H9 (cell line): ENCODE measurements at places on chromosomes 3 and 15. TPM values are rescaled to one million over a fixed set of nuclear protein-coding genes. Genes with fewer than 3 reads are reported as not detected.

Gene SHC4
- total RNA-seq, result 0.26 and 0.55 TPM in 2 replicates

Gene HDC
- not detected in 2 replicates for total RNA-seq

Gene ZNF385D
- 1.2 and 1.5 TPM in 2 replicates for total RNA-seq

Gene BDH1
- 16.3 and 23.8 TPM in 2 replicates for total RNA-seq

Gene ZCWPW2
- total RNA-seq, result 0.31 and 0.35 TPM in 2 replicates

Gene LDHAL6B
- total RNA-seq, result not detected in 2 replicates

Gene ADAMTSL3
- total RNA-seq, result 0.39 and 0.77 TPM in 2 replicates

Gene CPLX3
- not detected in 2 replicates for total RNA-seq

Gene ST6GAL1
- 139 and 141 TPM in 2 replicates for total RNA-seq

Gene COLQ
- 0.61 and 1.1 TPM in 2 replicates for total RNA-seq

- H3K27me3 ChIP-seq, result no peaks in the 10 kb centered on the region
- H3K27ac ChIP-seq, result peak overlapping the region; percentile 90
- H3K4me3 ChIP-seq, result peak overlapping the region; percentile 78
- H3K36me3 ChIP-seq, result peaks cover 5% of the 10 kb centered on the region; the same call in 1 of the 2 replicates
These were observed 14.7 kb downstream of the PIF1 start for GRCh38 chr15:64810497-64811326.

GRCh38 chr3:128107834-128108233 lies 15.8 kb downstream of the RUVBL1 start:
- H3K4me3 ChIP-seq, result no peak overlapping the region
- peaks cover 64% of the 10 kb centered on the region for H3K36me3 ChIP-seq
- DNase-seq, result no peak
- no peak overlapping the region for H3K27ac ChIP-seq
- no peaks in the 10 kb centered on the region for H3K4me1 ChIP-seq
- no peaks in the 10 kb centered on the region for H3K27me3 ChIP-seq

GRCh38 chr3:177810162-177810623 lies 612.9 kb upstream of the TBL1XR1 start:
- DNase-seq, result no peak
- no peak overlapping the region for H3K4me3 ChIP-seq
- no peaks in the 10 kb centered on the region for H3K4me1 ChIP-seq
- no peaks in the 10 kb centered on the region for H3K36me3 ChIP-seq
- H3K27ac ChIP-seq, result no peak overlapping the region
- H3K27me3 ChIP-seq, result no peaks in the 10 kb centered on the region

GRCh38 chr3:5217824-5218595 lies 30.5 kb downstream of the EDEM1 start:
- peaks cover 31% of the 10 kb centered on the region for H3K36me3 ChIP-seq
- DNase-seq, result no peak
- H3K27ac ChIP-seq, result no peak overlapping the region
- no peak overlapping the region for H3K4me3 ChIP-seq
- no peaks in the 10 kb centered on the region for H3K27me3 ChIP-seq
- peaks cover 3% of the 10 kb centered on the region; the same call in 1 of the 2 replicates for H3K4me1 ChIP-seq

DNA sequence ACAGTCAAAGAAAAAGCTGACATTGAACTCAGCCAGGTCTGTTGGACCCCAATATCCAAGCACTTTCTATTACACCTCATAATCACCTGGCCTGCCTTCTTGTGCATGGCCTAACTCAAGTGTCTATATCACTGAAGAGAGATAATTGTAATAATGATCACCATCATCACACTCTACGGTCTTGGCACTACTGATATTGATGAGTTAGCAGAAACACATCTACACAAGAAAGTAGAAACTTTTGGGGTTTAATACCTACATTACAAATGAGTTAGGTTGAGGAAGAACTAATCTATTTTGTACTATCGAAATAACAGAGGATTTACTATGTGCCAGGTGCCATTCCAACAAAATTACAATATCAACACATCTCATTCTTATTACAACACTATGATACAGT lies 30.7 kb downstream of the TUSC7 start:
- no peak overlapping the region for H3K4me3 ChIP-seq
- H3K4me1 ChIP-seq, result no peaks in the 10 kb centered on the region
- H3K27me3 ChIP-seq, result no peaks in the 10 kb centered on the region
- no peak for DNase-seq
- no peak overlapping the region for H3K27ac ChIP-seq
- peaks cover 8% of the 10 kb centered on the region; the same call in 2 of the 3 replicates for H3K36me3 ChIP-seq

GRCh38 chr3:103624271-103624670 lies 1189.5 kb downstream of the ZPLD1 start:
- H3K4me1 ChIP-seq, result no peaks in the 10 kb centered on the region
- no peak for DNase-seq
- H3K4me3 ChIP-seq, result no peak overlapping the region
- no peaks in the 10 kb centered on the region for H3K27me3 ChIP-seq
- H3K27ac ChIP-seq, result no peak overlapping the region
- H3K36me3 ChIP-seq, result peaks cover 16% of the 10 kb centered on the region

DNA sequence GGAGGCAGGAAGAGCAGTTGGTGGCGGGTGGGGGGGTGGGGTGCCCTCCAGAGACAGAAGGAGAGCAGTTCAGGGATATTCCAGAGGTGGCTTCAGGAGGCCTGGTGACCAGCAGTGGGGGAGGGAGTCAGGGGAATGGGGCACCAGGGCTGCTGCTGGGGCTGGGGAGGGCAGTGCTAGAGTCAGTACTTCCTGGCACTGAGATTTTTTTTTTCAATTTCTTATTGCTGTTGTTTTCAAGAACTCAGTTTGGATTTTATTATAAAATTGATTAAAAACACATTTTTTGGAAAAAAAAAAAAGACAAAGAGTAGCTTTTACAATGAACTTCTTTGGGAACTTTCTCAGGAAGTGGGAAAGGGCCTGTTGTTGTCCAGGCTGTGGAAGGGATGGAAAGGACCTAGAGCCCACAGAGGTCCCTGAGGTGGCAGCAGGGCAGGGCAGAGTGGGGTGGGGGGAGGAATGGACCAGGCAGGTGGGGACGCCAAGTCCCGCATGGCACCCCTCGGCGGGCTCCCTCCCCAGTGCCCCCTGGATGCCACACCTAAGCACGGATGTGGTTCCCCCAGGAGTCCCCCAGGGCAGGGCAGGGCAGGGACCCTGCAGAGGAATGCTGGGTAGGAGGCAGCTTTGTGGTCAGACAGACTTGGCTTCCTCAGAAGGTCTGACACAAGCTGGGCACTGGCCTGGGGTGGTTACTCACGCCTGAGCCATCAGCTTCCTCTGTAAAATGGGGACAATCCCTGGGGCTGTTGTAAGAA lies 8.5 kb upstream of the ANPEP start:
- no peaks in the 10 kb centered on the region for H3K4me1 ChIP-seq
- DNase-seq, result peak; percentile 28
- H3K27me3 ChIP-seq, result no peaks in the 10 kb centered on the region
- no peak overlapping the region for H3K27ac ChIP-seq
- no peak overlapping the region for H3K4me3 ChIP-seq
- no peaks in the 10 kb centered on the region for H3K36me3 ChIP-seq

DNA sequence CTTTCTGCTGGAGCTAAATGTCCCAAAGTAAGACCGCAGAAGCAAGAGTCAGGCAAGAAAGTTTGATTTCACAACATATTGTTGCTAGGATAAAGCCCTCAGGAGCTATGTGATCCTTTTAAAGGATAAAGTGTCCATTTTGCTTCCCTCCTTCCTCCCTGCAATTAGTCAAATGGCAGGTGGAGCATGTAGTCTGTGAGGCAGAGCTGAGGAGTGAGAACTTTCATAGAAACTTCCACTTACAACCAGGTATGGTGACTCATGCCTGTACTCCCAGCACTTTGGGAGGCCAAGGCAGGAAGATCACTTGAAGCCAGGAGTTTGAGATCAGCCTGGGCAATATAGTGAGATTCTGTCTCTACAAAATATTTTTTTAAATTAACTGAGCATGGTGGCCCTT lies 25.2 kb upstream of the RHCG start:
- H3K27me3 ChIP-seq, result no peaks in the 10 kb centered on the region
- no peak for DNase-seq
- H3K27ac ChIP-seq, result no peak overlapping the region

GRCh38 chr3:151282921-151283320 lies 4.6 kb upstream of the P2RY14 start:
- no peaks in the 10 kb centered on the region; the same call in 1 of the 2 replicates for H3K4me1 ChIP-seq
- no peak overlapping the region for H3K4me3 ChIP-seq
- no peaks in the 10 kb centered on the region for H3K27me3 ChIP-seq

- no peak for DNase-seq
- no peaks in the 10 kb centered on the region for H3K36me3 ChIP-seq
- H3K4me3 ChIP-seq, result no peak overlapping the region
- no peak overlapping the region for H3K27ac ChIP-seq
- no peaks in the 10 kb centered on the region for H3K4me1 ChIP-seq
- no peaks in the 10 kb centered on the region for H3K27me3 ChIP-seq
These were observed 1059.2 kb downstream of the ZPLD1 start for GRCh38 chr3:103494011-103494410.

- no peaks in the 10 kb centered on the region for H3K27me3 ChIP-seq
- no peaks in the 10 kb centered on the region for H3K36me3 ChIP-seq
- no peak overlapping the region for H3K4me3 ChIP-seq
- H3K4me1 ChIP-seq, result no peaks in the 10 kb centered on the region
- no peak for DNase-seq
These were observed 14.7 kb upstream of the RYR3 start for GRCh38 chr15:33296050-33296449.

- peaks cover 2% of the 10 kb centered on the region for H3K36me3 ChIP-seq
- DNase-seq, result no peak
These were observed 24.5 kb downstream of the MEGF11 start for GRCh38 chr15:66228807-66229735.

DNA sequence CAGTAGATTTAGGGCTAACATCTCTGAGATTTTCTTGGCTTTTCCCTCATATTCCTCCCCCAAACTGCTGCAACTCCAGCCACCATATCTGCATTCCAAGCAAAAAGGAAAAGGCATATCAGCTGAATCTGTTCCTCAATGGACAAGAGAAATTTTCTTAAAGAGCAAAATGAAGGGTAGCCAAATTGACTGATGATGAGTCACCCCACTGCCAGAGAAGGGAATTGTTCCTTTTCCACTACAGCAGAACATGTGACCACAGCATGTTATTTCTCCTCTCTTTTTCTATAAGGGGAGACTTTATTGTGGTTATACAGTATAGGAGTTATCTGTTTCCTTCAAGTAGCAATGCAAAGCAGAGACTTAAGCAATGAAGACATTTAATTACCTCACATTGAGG lies 172.5 kb downstream of the MTHFS start:
- no peaks in the 10 kb centered on the region for H3K4me1 ChIP-seq
- H3K4me3 ChIP-seq, result no peak overlapping the region
- DNase-seq, result no peak

DNA sequence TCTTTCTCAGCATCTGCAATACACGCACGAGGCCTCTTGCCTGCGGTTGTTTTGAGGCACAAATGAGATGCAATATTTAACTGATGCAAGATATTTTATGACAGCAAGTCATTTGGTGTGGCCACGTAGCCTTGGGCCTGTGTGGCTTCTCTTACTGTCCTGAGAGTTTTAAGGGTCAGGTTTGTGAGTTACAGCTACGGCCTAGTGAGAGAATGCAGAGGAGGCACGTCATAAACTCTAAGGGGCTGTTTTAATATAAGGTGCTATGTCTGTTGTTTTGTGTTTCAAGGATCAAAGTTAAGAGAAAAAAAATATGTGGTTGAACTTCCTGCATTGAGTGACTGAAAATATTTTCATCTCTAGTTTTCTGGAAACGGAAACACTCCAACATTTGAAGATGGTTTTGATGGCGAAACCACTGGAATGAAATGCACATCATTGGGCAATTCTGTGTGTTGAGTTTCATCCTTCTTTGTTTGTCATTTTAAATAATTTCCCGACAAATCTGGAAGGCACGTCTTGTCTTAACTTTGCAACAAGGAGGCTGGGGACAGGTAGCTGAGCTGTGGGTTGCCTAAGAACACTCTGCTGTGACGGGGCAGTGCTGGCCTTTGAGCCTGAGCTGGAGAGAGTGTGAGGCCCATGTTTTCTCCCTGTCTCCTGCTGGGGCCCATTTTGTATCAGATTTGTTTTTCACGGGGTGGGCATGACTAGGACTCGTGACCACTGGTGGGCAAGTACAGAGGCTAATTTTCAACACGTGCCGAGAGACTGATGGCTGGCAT lies 5.1 kb downstream of the APBA2 start:
- peaks cover 4% of the 10 kb centered on the region; the same call in 1 of the 2 replicates for H3K36me3 ChIP-seq
- no peak overlapping the region for H3K4me3 ChIP-seq
- H3K27ac ChIP-seq, result no peak overlapping the region
- H3K27me3 ChIP-seq, result no peaks in the 10 kb centered on the region; the same call in 1 of the 2 replicates
- H3K4me1 ChIP-seq, result no peaks in the 10 kb centered on the region
- no peak for DNase-seq
